ENCODE measurements at places on chromosomes 6 and 20. TPM values are rescaled to one million over a fixed set of nuclear protein-coding genes. Genes with fewer than 3 reads are reported as not detected.

The ZNF165 gene
- 2.4 TPM for polyA plus RNA-seq

The TGM2 gene
- polyA plus RNA-seq, result 92.0 TPM

- no peak overlapping the region for H3K4me3 ChIP-seq
- H3K27ac ChIP-seq, result no peak overlapping the region
- DNase-seq, result no peak
- peaks cover 6% of the 10 kb centered on the region for H3K4me1 ChIP-seq
These were observed 8.1 kb downstream of the SYNJ2 start for GRCh38 chr6:157989541-157990289.

- no peaks in the 10 kb centered on the region for H3K27me3 ChIP-seq
- H3K36me3 ChIP-seq, result no peaks in the 10 kb centered on the region
- DNase-seq, result no peak
- no peaks in the 10 kb centered on the region for H3K4me1 ChIP-seq
These were observed 249.5 kb upstream of the SULF2 start for GRCh38 chr20:48034751-48035150.

DNA sequence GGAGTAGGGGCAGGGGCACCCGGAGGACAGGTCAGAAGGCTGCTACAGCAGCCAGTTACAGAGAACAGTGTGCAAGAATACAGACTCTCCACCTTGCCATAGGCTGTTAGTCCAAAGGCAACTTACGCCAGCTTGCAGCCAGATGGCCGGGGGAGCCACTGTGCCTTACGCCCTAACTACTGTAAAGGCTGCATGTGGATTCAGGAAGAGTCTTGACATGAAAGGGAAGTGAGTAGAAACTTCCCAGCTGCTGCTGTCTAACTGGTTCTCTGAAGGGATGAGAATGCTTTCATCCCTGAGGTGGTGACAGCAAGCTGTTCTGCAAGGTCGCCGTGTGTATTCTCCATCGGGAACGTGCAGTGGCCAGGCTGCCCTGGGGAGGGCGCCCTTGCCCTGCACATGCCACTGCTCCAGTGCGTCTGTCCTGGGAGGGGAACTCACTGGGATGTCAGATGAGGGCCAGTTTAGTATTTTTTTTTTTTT, 46.1 kb downstream of the LYRM4 start:
- no peaks in the 10 kb centered on the region for H3K36me3 ChIP-seq
- no peak overlapping the region for H3K27ac ChIP-seq
- H3K4me1 ChIP-seq, result no peaks in the 10 kb centered on the region
- no peak overlapping the region for H3K4me3 ChIP-seq
- H3K27me3 ChIP-seq, result no peaks in the 10 kb centered on the region

GRCh38 chr20:14777591-14777990, 440.2 kb upstream of the FLRT3 start:
- no peaks in the 10 kb centered on the region for H3K27me3 ChIP-seq
- no peak overlapping the region for H3K27ac ChIP-seq
- DNase-seq, result no peak
- H3K36me3 ChIP-seq, result no peaks in the 10 kb centered on the region

GRCh38 chr20:8393381-8393780, 261.3 kb downstream of the PLCB1 start:
- H3K4me3 ChIP-seq, result no peak overlapping the region
- H3K36me3 ChIP-seq, result no peaks in the 10 kb centered on the region
- no peaks in the 10 kb centered on the region for H3K27me3 ChIP-seq
- no peak overlapping the region for H3K27ac ChIP-seq

The PPP1R16B gene
- polyA plus RNA-seq, result 6.8 TPM

The HLA-DOB gene
- 0.54 TPM for polyA plus RNA-seq

GRCh38 chr6:5274231-5274630, 12.9 kb downstream of the FARS2 start:
- no peaks in the 10 kb centered on the region for H3K4me1 ChIP-seq
- no peak overlapping the region for H3K4me3 ChIP-seq
- H3K36me3 ChIP-seq, result no peaks in the 10 kb centered on the region
- no peak overlapping the region for H3K27ac ChIP-seq
- no peaks in the 10 kb centered on the region for H3K27me3 ChIP-seq

- no peaks in the 10 kb centered on the region for H3K27me3 ChIP-seq
- H3K4me3 ChIP-seq, result no peak overlapping the region
- no peaks in the 10 kb centered on the region for H3K4me1 ChIP-seq
- no peaks in the 10 kb centered on the region for H3K36me3 ChIP-seq
- no peak for DNase-seq
- H3K27ac ChIP-seq, result no peak overlapping the region
These were observed 51.5 kb downstream of the AIG1 start for GRCh38 chr6:143112084-143112768.

- DNase-seq, result no peak
- H3K4me1 ChIP-seq, result no peaks in the 10 kb centered on the region
- no peaks in the 10 kb centered on the region for H3K36me3 ChIP-seq
- H3K27me3 ChIP-seq, result no peaks in the 10 kb centered on the region
- H3K27ac ChIP-seq, result no peak overlapping the region
These were observed 182.8 kb downstream of the ZDHHC14 start for GRCh38 chr6:157563611-157564284.

- no peaks in the 10 kb centered on the region for H3K27me3 ChIP-seq
- H3K36me3 ChIP-seq, result no peaks in the 10 kb centered on the region
- no peaks in the 10 kb centered on the region for H3K4me1 ChIP-seq
- DNase-seq, result no peak
- H3K27ac ChIP-seq, result no peak overlapping the region
- H3K4me3 ChIP-seq, result no peak overlapping the region
These were observed 97.1 kb downstream of the PRL start for GRCh38 chr6:22199771-22200170.

GRCh38 chr20:47349365-47350180, 6.9 kb downstream of the ZMYND8 start:
- peak overlapping the region; percentile 95 for H3K27ac ChIP-seq
- no peak for DNase-seq
- peaks cover 63% of the 10 kb centered on the region for H3K4me1 ChIP-seq

DNA sequence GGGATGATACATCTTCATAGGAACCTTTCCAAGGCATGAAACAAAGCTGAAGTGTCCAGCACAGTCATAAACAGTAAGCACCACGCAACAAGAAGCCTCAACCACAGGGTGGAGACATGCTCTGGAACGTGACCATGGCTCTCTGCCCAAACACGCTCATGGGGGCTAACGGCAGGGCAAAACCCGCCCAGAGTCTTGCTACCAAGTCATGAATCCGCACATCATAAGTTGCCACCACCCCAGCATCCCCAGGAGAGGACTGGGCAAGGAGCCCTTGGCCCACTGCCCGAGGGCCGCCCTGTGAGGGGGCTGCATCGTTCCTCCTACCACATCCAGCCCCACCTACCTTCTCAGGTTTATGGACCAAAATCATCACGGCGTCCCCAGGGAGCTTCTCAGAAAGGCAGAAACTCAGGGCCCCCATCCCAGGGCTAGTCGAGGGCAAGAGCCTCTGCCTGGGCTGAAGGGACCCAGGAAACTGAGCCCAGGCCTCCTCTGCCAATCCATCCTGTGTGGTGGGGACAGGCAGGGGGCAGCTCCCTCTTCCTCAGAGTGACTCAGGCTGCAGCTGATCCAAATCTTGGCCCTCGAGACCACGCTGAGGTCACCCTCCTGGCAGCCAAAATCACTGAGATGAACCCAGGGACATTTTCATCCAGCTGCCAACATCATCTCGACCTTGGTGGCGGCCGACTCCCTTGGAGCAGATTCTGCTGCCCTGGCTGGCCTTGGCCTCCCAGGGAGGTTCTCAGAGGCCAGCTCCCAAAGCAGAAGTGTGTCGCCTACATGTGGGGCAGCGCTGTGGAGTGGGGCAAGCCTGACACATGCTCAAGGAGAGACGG, 42.6 kb downstream of the BMP7 start:
- H3K4me1 ChIP-seq, result no peaks in the 10 kb centered on the region
- H3K4me3 ChIP-seq, result no peak overlapping the region
- no peaks in the 10 kb centered on the region for H3K27me3 ChIP-seq
- no peaks in the 10 kb centered on the region for H3K36me3 ChIP-seq
- no peak overlapping the region for H3K27ac ChIP-seq

DNA sequence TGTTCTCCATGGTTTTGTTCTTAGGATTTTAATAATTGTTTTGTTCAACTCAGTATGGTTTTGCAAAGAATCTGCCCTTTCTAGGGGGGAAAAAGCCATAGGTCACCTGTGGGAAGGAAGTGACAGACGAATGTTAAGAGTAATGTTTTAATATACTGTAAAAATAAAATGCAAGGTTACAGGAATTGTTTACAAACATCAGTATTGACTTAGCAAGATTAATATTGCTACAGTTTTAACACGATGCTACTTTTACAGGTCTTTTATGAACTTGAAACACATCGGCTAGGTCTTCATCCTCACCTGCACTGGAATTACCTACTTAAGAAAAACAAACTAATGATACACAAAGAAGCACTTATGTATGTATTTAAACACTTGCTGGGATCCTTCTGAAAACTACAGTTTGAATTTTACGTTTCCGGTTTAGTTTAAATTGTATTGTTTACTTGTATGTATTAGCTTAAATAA, 1.7 kb upstream of the NKX2-4 start:
- no peak for DNase-seq
- H3K27me3 ChIP-seq, result peaks cover 100% of the 10 kb centered on the region

- peaks cover 10% of the 10 kb centered on the region for H3K4me1 ChIP-seq
- no peak overlapping the region for H3K4me3 ChIP-seq
- no peaks in the 10 kb centered on the region for H3K27me3 ChIP-seq
These were observed 52.0 kb downstream of the MAP3K5 start for GRCh38 chr6:136740050-136740974.

The PLEKHG1 gene
- 32.5 TPM for polyA plus RNA-seq

GRCh38 chr6:27894839-27895762, 17.1 kb downstream of the OR2B2 start:
- no peaks in the 10 kb centered on the region for H3K36me3 ChIP-seq
- peak overlapping the region; percentile 59 for H3K4me3 ChIP-seq
- H3K4me1 ChIP-seq, result peaks cover 4% of the 10 kb centered on the region
- peak overlapping the region; percentile 78 for H3K27ac ChIP-seq

DNA sequence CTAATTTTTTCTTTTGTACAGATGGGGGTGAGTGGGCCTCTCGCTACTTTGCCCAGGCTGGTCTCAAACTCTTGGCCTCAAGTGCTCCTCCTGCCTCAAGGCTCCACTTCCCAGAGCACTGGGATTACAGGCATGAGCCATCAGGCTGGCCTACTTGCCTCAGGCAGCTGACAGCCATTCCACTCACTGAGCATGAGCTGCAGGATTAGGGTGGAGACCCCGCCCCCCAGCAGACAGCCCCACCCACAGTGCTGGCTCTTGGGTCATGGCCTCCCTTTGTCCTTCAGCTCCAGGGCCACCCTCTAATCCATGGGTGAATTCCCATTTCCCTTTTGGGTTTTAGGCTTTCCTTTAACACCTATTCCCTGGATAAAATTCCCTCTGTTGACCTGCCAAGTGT, 82.1 kb downstream of the BFSP1 start:
- no peaks in the 10 kb centered on the region for H3K36me3 ChIP-seq
- no peaks in the 10 kb centered on the region for H3K4me1 ChIP-seq
- DNase-seq, result no peak
- no peak overlapping the region for H3K4me3 ChIP-seq

- no peak for DNase-seq
- no peak overlapping the region for H3K27ac ChIP-seq
- H3K36me3 ChIP-seq, result no peaks in the 10 kb centered on the region
These were observed 146.5 kb upstream of the COL21A1 start for GRCh38 chr6:56393615-56394612.

DNA sequence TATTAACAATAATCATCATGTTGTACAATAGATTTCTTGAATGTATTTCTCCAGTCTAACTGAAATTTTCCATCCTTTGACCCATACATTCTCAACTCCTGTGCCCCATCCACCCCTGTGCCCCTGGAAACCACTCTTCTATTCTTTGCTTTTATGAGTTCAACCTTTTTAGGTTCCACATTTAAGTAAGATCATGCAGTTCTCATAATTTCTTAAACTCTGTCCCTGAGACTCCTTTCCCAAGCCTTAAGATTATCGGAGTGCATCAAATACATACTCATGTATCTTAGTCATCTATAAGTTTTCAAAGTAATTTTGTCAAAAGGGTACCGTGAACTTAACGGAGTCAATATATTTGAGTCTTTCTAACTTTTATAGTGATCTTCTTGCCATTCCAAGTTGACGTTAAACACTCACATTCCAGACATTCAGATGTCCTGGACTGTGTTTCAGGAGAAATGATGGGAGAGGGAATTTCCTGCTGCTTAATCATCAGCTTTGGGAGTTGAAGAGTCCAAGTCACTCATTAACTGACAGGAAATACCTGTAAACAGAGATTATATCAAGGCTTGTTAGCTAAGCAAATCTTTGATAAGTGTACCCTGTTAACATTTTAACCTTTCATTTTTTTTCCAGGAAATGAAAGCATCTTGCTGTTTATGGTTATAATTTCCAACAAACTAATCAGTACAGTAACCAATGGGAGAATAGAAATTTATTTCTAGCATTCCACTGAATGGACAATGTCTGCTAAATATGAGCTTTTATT, 73.3 kb downstream of the ADGRG6 start:
- H3K4me3 ChIP-seq, result no peak overlapping the region
- DNase-seq, result peak; percentile 26
- H3K27ac ChIP-seq, result peak overlapping the region; percentile 19
- H3K36me3 ChIP-seq, result no peaks in the 10 kb centered on the region
- peaks cover 29% of the 10 kb centered on the region for H3K4me1 ChIP-seq
- H3K27me3 ChIP-seq, result no peaks in the 10 kb centered on the region

- H3K36me3 ChIP-seq, result no peaks in the 10 kb centered on the region
- H3K4me1 ChIP-seq, result no peaks in the 10 kb centered on the region
- no peak overlapping the region for H3K27ac ChIP-seq
- H3K27me3 ChIP-seq, result no peaks in the 10 kb centered on the region
- H3K4me3 ChIP-seq, result no peak overlapping the region
These were observed 24.2 kb upstream of the RAB23 start for GRCh38 chr6:57246307-57246706.

- H3K4me1 ChIP-seq, result no peaks in the 10 kb centered on the region
- no peak overlapping the region for H3K27ac ChIP-seq
- H3K27me3 ChIP-seq, result no peaks in the 10 kb centered on the region
- H3K4me3 ChIP-seq, result no peak overlapping the region
These were observed 5.8 kb downstream of the ANGPT4 start for GRCh38 chr20:910132-910869.

The LPIN3 gene
- polyA plus RNA-seq, result 14.5 TPM

The CALHM5 gene
- polyA plus RNA-seq, result 5.2 TPM

The FOXQ1 gene
- 4.4 TPM for polyA plus RNA-seq

DNA sequence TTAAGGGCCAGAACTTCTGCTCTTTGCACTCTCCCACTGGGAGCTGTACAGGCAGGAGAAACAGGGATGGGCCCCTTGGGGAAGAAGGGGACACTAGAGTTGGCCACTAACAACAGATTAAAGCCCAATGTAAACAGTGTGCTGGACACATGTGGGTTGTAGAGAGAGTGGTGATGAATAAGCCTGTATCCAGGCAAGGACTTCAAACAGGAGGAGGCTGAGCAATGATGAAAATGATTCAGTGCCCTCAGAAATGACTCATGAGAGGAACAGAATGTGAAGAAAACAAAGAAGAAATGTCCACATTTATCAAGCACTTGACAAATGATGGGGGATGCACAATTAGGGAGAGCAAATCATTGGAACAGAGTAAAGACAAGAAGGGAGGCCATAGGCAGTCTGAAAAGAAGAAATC, 242.3 kb downstream of the TBX18 start:
- H3K27me3 ChIP-seq, result no peaks in the 10 kb centered on the region
- H3K4me3 ChIP-seq, result no peak overlapping the region
- no peak for DNase-seq
- H3K4me1 ChIP-seq, result no peaks in the 10 kb centered on the region
- H3K36me3 ChIP-seq, result no peaks in the 10 kb centered on the region

The CFAP206 gene
- 2.4 TPM for polyA plus RNA-seq

Data from left lung (tissue), 14 donors.